ENCODE measurements at places on chromosomes 7 and 10. TPM values are rescaled to one million over a fixed set of nuclear protein-coding genes. Genes with fewer than 3 reads are reported as not detected.

CH25H gene
- total RNA-seq, result not detected

TMEM196 gene
- total RNA-seq, result not detected

LEP gene
- total RNA-seq, result not detected

ITIH5 gene
- 0.30 TPM for total RNA-seq

NEUROD6 gene
- not detected for total RNA-seq

ASAH2 gene
- 2.3 TPM for total RNA-seq

KEL gene
- total RNA-seq, result not detected

TMEM120A gene
- total RNA-seq, result 16.3 TPM

TMEM26 gene
- 0.28 TPM for total RNA-seq

ZNF239 gene
- 7.1 TPM for total RNA-seq

HMX3 gene
- not detected for total RNA-seq

CFAP43 gene
- total RNA-seq, result 0.18 TPM

ZNF853 gene
- 5.3 TPM for total RNA-seq

GSTO2 gene
- total RNA-seq, result 2.6 TPM

LAMB4 gene
- 0.05 TPM for total RNA-seq

TMEM106B gene
- total RNA-seq, result 94.7 TPM

TLL2 gene
- total RNA-seq, result 0.60 TPM

TRIL gene
- total RNA-seq, result 0.65 TPM

NUTM2A gene
- 0.37 TPM for total RNA-seq

FEZF1 gene
- not detected for total RNA-seq

SLC26A3 gene
- total RNA-seq, result not detected

SPDYE8 gene
- not detected for total RNA-seq

OR9A2 gene
- not detected for total RNA-seq

HYAL4 gene
- total RNA-seq, result not detected

SPRN gene
- 0.59 TPM for total RNA-seq

CALN1 gene
- under 0.01 TPM for total RNA-seq

H2BK1 gene
- total RNA-seq, result not detected

SFTPA2 gene
- not detected for total RNA-seq

SP4 gene
- total RNA-seq, result 3.0 TPM

TDRD1 gene
- not detected for total RNA-seq

NEBL gene
- total RNA-seq, result under 0.01 TPM

SPDYE2 gene
- total RNA-seq, result not detected

CACNB2 gene
- total RNA-seq, result under 0.01 TPM

FAM3C gene
- total RNA-seq, result 79.7 TPM

PON2 gene
- total RNA-seq, result 120 TPM

PAX4 gene
- not detected for total RNA-seq

MCM7 gene
- total RNA-seq, result 14.6 TPM

C10orf95 gene
- not detected for total RNA-seq

TAS2R4 gene
- total RNA-seq, result 1.4 TPM

AGAP5 gene
- 2.7 TPM for total RNA-seq

GIMAP2 gene
- total RNA-seq, result under 0.01 TPM

VAX1 gene
- not detected for total RNA-seq

HOXA10 gene
- total RNA-seq, result 13.7 TPM

MSMB gene
- not detected for total RNA-seq

SERPINE1 gene
- 2,093 TPM for total RNA-seq

LHFPL3 gene
- not detected for total RNA-seq

COL13A1 gene
- total RNA-seq, result 17.2 TPM

CPA1 gene
- 0.30 TPM for total RNA-seq

ARMC10 gene
- total RNA-seq, result 44.2 TPM

TASOR2 gene
- total RNA-seq, result 134 TPM

Measured in smooth muscle cell of the umbilical artery (primary cell).